ENCODE measurements at places on chromosomes 1 and 21. TPM values are rescaled to one million over a fixed set of nuclear protein-coding genes. Genes with fewer than 3 reads are reported as not detected.

GRCh38 chr1:18599086-18599485, 31.6 kb upstream of the PAX7 start:
- H3K27me3 ChIP-seq: peaks cover 22% of the 10 kb centered on the region
- no peak for DNase-seq
- no peaks in the 10 kb centered on the region for H3K36me3 ChIP-seq
- no peak overlapping the region for H3K27ac ChIP-seq
- H3K4me1 ChIP-seq: no peaks in the 10 kb centered on the region

DNA sequence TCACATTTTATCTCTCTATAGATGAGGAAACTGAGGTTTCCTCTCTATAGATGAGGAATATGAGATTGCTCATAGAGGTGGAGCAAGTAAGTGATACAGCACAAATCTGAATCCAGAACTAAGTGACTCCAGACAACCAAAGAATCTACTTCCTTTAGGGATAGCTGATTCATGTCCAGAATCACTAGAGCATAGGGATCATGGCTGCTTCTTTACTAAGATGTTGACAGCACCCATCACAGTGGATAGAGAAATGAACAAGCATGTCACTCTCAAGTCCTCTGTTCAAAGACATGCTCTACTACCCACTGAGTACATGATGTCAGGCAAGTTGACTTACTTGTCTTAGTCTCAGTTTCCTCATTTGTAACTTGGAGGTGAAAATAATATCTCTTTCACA, 116.1 kb upstream of the SPATA6 start:
- no peaks in the 10 kb centered on the region for H3K4me1 ChIP-seq
- DNase-seq: no peak
- no peaks in the 10 kb centered on the region for H3K36me3 ChIP-seq
- peaks cover 7% of the 10 kb centered on the region for H3K27me3 ChIP-seq
- H3K27ac ChIP-seq: no peak overlapping the region

GRCh38 chr1:202848191-202848542, 37.4 kb downstream of the PCAT6 start:
- H3K36me3 ChIP-seq: no peaks in the 10 kb centered on the region
- no peaks in the 10 kb centered on the region for H3K4me1 ChIP-seq
- H3K4me3 ChIP-seq: no peak overlapping the region
- H3K27ac ChIP-seq: no peak overlapping the region
- peaks cover 10% of the 10 kb centered on the region for H3K27me3 ChIP-seq
- DNase-seq: no peak

- H3K27me3 ChIP-seq: no peaks in the 10 kb centered on the region
- H3K36me3 ChIP-seq: peaks cover 5% of the 10 kb centered on the region
- H3K4me1 ChIP-seq: peaks cover 6% of the 10 kb centered on the region
- no peak for DNase-seq
- no peak overlapping the region for H3K4me3 ChIP-seq
Measured at GRCh38 chr21:32525282-32525681, 60.0 kb downstream of the TCP10L start.

DNA sequence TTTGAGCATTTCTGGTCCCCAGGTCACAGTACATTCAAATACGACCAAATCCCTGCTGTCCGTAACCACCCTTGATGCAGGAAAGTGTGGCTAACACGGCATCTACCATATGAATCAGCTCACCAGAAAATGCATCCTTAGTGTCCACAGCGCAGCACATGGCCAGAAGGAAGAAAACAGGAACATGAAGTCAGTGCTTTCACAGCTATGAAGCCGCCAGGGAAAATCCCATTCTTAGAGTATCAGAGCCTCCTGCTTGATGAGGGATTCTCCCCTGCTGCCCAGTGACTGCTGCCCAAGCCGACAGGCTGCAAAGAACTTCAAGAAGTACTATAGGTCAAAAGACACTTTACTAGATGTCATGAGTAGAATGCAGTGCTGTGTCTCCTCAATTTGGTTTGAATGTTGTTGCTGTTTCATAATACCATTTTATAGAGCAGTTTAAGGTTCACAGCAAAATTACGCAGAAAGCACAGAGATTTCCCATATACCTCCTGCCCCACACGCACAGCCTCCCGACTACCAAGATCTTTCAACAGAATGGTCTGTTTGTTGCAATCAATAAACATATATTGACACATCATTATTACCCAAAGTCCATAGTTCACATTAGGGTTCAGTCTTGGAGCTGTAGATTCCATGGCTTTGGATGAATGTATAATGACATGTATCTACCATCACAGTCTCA, 14.5 kb downstream of the TIAM1 start:
- no peaks in the 10 kb centered on the region for H3K36me3 ChIP-seq
- no peaks in the 10 kb centered on the region for H3K27me3 ChIP-seq
- H3K4me3 ChIP-seq: no peak overlapping the region
- DNase-seq: no peak

- H3K27ac ChIP-seq: no peak overlapping the region
- no peaks in the 10 kb centered on the region for H3K36me3 ChIP-seq
- no peaks in the 10 kb centered on the region for H3K27me3 ChIP-seq
- H3K4me1 ChIP-seq: peaks cover 7% of the 10 kb centered on the region
Measured at GRCh38 chr1:36217670-36218069, 6.6 kb upstream of the THRAP3 start.

- DNase-seq: no peak
- peaks cover 1% of the 10 kb centered on the region for H3K27me3 ChIP-seq
- H3K27ac ChIP-seq: no peak overlapping the region
- H3K36me3 ChIP-seq: no peaks in the 10 kb centered on the region
Measured at GRCh38 chr1:183124259-183124658, 61.8 kb upstream of the LAMC2 start.

GRCh38 chr21:29209696-29210095, 79.3 kb downstream of the MAP3K7CL start:
- no peak overlapping the region for H3K4me3 ChIP-seq
- H3K27me3 ChIP-seq: peaks cover 3% of the 10 kb centered on the region
- H3K4me1 ChIP-seq: peaks cover 18% of the 10 kb centered on the region
- no peak for DNase-seq
- H3K27ac ChIP-seq: no peak overlapping the region

GRCh38 chr1:70887936-70888335, 159.7 kb downstream of the PTGER3 start:
- no peaks in the 10 kb centered on the region for H3K36me3 ChIP-seq
- H3K4me3 ChIP-seq: no peak overlapping the region
- peaks cover 2% of the 10 kb centered on the region for H3K27me3 ChIP-seq
- H3K4me1 ChIP-seq: no peaks in the 10 kb centered on the region
- DNase-seq: no peak

DNA sequence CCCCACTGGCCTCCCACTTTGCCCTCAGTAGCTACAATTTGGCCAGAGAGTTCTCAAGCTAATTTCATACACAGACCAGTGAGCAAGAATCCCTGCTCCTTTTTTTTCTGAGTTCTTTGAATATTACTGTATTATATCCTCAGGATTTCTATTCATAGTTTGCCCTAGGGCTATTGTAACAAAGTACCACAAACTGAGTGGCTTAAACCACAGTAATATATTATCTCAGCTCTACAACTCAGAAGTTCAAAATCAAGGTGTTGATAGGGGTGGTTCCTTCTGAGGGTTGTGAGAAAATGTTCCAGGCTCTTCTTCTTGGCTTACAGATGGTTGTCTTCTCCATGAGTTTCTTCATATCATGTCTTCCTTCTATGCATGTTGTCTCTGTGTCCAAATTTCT, 289.4 kb upstream of the ESRRG start:
- no peaks in the 10 kb centered on the region for H3K36me3 ChIP-seq
- H3K4me1 ChIP-seq: no peaks in the 10 kb centered on the region
- no peaks in the 10 kb centered on the region for H3K27me3 ChIP-seq
- H3K4me3 ChIP-seq: no peak overlapping the region
- no peak for DNase-seq
- no peak overlapping the region for H3K27ac ChIP-seq

DNA sequence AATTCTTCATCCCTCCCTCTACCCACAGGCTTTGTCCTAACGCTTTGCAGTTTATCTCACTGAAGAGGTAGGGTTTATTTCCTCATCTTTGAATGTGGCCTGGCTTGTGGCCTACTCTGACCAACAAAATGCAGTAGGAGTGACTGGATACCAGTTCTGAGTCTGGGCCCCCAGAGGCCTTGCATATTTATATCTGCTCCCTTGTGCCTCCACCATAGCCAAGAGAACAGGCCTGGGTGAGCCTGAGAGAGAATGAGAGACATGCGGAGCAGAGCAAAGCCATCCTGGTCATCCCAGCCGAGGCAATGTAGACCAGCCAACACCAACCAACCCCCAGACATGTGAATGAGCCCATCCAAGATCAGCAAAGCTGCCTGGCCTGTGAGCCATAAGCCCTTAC, 30.3 kb downstream of the SMIM12 start:
- H3K4me3 ChIP-seq: no peak overlapping the region
- DNase-seq: no peak
- no peak overlapping the region for H3K27ac ChIP-seq
- peaks cover 5% of the 10 kb centered on the region for H3K4me1 ChIP-seq
- no peaks in the 10 kb centered on the region for H3K27me3 ChIP-seq
- no peaks in the 10 kb centered on the region for H3K36me3 ChIP-seq

GRCh38 chr1:164667001-164667400, 108.0 kb downstream of the PBX1 start:
- no peak overlapping the region for H3K27ac ChIP-seq
- no peaks in the 10 kb centered on the region for H3K4me1 ChIP-seq
- H3K27me3 ChIP-seq: peaks cover 3% of the 10 kb centered on the region
- DNase-seq: no peak

- H3K4me1 ChIP-seq: no peaks in the 10 kb centered on the region
- H3K27me3 ChIP-seq: peaks cover 7% of the 10 kb centered on the region
- H3K4me3 ChIP-seq: no peak overlapping the region
- DNase-seq: no peak
Measured at GRCh38 chr1:118113261-118113660, 71.8 kb downstream of the SPAG17 start.

DNA sequence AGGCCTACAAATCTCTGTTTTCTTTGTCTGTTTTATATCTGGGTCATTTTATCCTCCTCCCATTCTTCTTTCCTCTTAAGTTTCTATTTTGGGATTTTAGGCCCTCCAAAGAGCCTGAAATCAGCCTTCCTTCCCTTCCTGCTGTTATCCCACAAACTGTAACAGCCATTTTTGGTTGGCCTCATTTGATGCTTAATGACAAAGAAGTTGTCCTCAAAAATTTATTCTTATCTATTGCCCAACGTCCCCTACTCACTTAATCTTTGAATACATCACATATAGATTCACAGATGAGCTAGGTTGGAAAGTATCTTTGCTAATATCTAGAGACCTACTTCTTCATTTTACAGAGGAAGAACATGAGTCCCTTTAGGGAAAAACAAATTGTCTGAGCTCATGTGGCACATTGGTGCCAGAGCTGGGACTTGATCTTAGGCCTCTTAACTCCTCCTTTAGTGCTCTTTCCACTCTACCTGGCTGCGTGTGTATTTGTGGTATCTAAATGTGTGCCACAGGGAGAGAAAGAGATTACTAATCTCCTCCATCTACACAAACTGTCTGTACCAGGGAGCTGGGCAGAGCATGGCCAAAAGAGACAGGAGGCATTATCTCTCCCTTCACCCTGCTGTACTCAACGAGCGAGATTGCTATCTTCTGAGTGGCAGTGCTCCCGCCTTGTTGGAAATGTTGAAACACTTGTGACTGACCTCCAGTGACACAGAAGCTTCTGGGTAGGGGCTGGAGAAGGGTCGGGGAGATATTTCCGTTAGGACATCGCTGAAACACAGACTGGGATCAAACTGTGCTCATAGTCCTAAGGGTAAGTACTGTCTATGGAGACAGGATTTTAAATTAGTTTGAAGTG, 30.1 kb downstream of the RHEX start:
- no peaks in the 10 kb centered on the region for H3K36me3 ChIP-seq
- no peak overlapping the region for H3K4me3 ChIP-seq
- H3K27ac ChIP-seq: no peak overlapping the region
- H3K27me3 ChIP-seq: no peaks in the 10 kb centered on the region
- no peak for DNase-seq

HAO2 gene
- polyA plus RNA-seq: not detected

TEDDM1 gene
- polyA plus RNA-seq: not detected

KISS1 gene
- not detected for polyA plus RNA-seq

TDRD5 gene
- polyA plus RNA-seq: not detected

CNKSR1 gene
- polyA plus RNA-seq: not detected

LCE3D gene
- polyA plus RNA-seq: not detected
